IPS DF 19.7 (cell line): ENCODE measurements at places on chromosomes 5 and 9.
A peak's percentile ranks its signal among the peaks of the same experiment; 100 is the strongest.

GRCh38 chr9:126989847-126990842 is 75.6 kb downstream of the RALGPS1 start:
- DNase-seq, result no peak

DNA sequence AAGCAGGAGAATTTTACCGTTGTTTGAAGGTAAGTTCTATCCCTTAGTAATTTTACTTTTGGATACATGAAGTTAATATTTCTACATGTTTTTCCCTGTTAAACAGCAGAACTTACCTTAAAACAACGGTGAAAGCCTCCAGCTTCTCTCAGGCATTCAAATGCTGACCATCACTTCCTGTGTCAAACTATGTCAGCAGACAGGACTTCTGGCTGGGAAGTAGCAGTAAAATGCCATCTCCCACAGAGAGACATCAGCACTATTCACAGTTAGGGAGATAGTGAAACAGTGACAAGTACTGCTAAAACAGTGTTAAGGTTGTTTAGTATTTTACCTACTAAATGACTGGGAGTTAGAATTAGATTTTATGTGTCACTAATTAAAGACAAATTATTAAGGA is 34.2 kb upstream of the GOLGA1 start:
- peak; percentile 35 for DNase-seq

DNA sequence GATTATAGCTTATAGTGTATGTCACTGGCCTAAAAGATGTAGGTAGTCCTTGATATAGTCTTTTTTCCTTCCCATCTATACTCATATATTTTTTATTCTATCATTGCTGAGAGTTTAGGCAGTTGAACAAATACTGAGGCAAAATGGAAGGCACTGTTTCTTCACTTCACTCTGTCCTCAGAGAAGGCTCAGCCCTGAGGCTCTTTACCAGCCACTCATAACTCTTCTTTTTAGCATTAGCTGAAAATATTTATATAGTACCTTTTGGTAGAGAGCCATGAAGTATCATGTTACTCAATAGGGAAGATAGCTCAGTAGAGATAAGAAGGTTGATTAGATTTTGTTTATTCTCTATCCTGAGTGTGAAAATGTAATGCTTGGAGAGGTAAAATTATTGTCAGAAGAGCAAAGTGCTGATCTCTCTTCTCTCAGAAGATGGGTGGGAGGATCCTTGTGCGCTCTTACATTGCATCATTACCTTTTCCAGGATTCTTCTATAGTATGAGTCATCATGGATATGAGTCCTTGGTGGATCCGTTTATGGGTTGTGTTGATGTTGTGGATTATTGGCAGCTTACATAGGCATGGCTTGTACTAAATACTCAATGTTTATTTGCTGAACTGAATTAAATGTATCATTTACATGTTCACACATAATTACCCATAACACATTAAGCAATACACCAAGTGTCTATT is 88.1 kb downstream of the ANXA1 start:
- DNase-seq, result no peak

DNA sequence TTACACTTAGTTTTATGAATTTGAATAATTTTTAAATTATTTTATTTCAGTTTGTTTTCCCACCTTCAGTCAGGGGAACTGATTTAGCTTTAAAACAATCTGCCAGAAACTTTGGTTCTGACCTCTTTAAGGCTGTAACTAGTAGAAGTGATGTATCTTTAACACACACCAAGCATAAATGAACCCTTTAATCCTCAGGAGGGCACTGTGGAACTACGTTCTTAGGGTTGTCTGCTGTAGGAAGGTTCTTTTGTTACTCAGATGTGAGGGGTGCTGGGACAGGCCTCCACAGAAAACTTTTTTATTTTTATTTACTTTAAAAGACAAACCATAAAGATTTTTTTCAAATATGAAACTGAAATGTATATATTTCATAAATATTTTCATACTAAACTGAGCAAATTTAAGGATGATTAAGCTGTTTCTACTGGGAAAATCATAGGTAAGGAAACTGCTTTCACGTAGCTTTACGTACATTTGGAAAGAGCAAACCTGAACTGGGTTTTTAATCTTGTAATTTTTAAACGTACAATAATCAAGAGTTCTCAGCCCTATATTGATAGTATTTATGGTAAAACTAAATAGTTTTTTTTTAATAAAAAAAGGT is 5.3 kb downstream of the KLF4 start:
- DNase-seq, result no peak

GRCh38 chr5:22908129-22908528 is 55.0 kb upstream of the CDH12 start:
- no peak for DNase-seq

DNA sequence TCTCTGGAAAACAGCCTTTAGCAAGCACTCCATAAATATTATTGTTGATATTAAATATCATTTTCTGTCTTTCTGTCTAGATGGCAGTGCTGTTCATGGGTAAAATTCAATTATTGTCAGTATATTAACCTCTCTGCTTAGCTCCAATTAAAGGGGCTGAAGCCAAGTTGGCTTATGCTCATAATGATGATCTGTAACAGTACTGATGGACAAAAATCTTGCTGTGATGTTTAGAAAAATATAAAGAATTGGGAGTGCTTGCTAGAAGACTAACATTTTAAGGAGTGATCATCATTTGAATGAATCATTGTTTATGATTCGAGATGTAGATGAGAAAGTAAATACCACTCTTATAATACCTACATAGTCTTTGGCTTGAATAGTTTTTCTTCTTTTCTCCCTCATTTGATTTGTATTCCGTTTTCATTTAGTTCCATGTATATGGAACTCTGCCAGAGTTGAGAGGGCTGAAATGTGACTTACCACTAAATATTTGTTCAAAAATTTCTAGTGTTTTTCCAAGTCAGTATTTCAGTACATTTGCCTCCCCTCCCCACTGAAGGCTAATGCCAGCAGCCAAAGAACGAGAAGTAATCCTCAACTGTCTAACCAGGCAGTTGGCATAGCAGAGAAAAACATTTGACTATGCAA is 538.3 kb downstream of the CSNK1G3 start:
- no peak for DNase-seq

DNA sequence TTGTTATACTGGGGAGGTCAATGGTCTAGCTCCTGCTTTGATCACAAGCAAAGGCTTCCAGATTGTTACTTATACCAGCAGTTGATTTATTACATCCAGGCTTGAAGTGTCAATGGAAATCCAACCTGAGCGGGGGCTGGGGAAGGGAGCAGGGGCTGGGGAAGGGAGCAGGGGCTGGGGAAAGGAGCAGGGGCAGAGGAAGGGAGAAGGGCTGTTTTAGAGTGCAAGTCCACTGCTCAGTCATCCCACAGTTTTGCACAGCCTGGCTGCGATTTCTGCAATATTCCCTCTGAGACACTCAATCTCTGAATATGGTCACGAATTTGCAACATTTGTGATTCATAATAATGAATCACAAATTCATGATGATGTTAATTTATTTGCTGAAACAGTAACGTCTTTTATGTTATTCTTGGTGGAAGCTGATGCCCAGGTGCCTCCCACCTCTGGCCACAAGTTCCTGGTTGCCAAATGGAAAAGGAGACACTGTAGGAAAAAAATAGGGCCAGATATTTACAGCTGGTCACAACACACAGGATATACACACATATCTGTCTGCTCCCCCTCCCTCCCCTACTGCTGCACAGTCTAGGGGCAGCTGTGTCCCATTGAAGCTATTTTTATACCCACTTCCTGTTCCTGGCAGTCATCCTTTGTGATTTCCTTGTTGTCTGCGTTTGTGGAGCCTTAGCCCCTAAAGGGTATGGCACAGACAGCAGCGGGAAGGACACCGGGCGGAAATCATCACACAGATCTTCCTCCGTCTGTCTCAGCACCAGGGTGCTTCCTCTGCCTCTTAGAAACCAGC is 325.1 kb downstream of the GADD45G start:
- no peak for DNase-seq

- no peak for DNase-seq
These were observed 9.0 kb downstream of the TTLL11 start for GRCh38 chr9:122084026-122084675.

GRCh38 chr9:2595973-2596372 is 25.6 kb upstream of the VLDLR start:
- DNase-seq, result no peak

GRCh38 chr5:93611976-93612854 is 29.2 kb downstream of the NR2F1 start:
- no peak for DNase-seq

DNA sequence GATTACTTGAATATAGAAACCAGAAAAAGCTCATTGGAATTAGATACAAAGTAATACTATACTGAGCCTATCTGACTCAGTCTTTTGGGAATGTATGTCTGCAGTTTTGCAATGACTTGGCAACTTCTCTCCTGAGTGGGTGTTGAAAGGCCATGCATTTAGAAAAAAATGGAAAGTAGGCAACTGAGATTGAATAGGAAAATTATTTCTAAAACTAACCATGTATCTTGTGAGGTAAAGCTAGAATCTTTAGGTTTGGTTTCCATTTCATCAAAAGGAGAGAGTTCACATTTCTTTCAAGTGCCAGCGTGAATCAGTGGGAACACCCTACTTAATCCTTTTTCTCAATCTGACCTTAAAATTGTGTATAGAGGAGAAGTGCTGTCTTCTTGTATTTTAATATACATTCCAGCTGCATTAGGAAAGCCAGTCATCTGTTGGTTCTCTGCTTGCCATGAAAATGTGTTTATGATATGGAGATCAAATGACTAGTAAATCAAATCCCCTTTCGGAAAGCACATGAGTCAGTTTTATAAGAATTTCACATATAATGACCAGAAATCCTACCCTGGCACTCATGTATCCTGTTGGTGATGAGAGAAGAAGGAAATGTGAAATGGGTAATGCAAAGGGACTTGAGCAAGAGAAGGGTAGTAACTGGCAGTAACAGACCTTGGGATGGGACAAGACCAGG is 30.4 kb downstream of the NFX1 start:
- DNase-seq, result no peak

- no peak for DNase-seq
These were observed 186.9 kb upstream of the TRIM32 start for GRCh38 chr9:116499986-116500871.

DNA sequence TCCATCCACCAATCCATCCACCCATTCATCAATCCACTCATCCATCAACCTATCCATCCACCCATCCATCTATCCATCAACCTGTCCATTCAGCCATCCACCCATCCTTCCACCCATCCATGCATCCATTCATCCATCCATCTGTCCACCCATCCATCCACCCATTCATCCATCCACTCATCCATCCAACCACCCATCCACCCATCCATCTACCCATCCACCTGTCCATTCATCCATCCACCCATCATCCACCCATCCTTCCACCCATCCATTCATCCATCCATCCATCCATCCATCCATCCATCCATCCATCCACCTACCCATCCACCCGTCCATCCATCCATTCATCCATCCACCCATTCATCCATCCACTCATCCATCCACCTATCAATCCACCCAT is 195.8 kb downstream of the NXNL2 start:
- no peak for DNase-seq

- no peak for DNase-seq
These were observed 12.7 kb downstream of the MAMDC2 start for GRCh38 chr9:70056211-70056944.

DNA sequence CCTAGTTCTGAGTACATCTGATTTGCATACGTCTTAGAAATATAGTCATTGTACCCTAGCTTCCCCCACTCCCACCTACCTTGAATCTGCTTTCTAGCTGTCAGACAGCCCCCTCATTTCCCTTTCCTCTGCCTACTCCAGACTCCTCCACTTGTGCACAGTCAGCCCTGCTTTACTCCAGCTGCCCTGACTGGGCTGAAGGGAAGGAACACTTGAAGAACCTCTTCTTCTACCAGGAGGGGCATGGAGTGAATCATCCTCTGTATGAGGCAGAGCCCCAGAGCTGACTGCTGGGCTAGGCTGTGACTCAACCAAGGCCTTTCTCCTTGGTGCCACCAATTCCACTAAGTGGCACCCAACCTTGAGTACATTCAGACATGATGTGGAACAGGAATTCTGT is 18.1 kb upstream of the ZFR start:
- DNase-seq, result no peak

DNA sequence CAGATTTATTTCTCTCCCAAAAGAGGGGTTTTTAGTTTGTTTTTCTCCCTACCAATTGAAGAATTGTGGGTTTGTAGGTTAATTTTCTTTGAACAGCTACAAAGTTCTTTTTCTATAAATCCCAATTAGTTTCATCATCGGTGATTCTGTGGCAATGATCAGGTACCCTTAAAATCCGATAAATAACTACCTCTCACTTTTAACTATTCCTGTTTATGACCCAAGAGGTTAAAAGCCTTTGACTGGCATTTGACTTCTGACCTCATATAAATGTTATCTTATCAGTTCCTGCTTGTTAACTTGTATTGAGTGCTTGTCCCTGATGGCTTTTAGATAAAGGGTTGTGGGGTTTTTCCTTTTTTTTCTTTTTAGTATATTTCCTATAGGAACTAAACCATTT is 124.4 kb upstream of the TMEM161B start:
- no peak for DNase-seq

DNA sequence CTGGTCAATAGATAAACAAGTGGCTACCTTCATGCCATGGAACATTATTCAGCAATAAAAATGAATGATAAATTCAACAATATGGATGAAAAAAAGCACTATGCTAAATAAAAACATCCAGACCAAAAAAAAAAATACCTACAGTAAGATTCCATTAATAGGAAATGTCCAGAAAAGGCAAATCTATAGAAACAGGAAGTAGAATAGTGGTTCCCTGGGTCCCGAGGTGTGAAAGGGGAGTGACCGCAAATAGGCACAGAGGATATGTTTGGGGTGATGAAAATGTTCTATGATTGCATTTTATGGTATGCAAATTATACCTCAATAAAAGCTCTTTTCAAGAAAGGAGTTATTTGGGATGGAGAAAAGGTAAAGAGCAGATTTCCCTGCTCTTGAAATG is 3.6 kb upstream of the GPR151 start:
- no peak for DNase-seq

- DNase-seq, result no peak
These were observed 53.3 kb upstream of the SPATA31D4 start for GRCh38 chr9:81874931-81875330.

- no peak for DNase-seq
These were observed 24.5 kb downstream of the IGIP start for GRCh38 chr5:140150201-140150600.

DNA sequence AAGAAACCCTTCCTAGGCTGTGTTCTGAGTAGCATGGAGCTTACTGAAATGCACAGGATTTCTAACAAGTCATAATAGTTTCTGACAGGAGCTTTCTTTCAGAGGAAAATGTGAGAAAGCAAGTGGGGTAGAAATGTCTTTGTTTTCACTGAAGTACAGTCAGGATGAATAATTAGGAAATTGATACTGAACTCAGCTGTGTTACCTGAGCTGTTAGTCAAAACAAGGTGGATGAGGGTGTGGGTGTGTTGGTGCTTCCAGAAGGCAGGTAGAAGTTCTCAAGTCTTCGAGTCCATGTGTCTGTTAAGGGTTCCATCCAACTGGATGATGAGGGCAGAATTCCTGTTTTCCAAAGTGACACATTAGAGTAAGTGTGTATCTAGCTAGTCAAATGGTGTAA is 122.4 kb downstream of the BASP1 start:
- DNase-seq, result no peak
